Mesendoderm (in vitro differentiated cells): ENCODE measurements at places on chromosomes 13 and 19.
A peak's percentile ranks its signal among the peaks of the same experiment; 100 is the strongest.

- DNase-seq: no peak
Observed at GRCh38 chr13:50322006-50322405, 306.8 kb downstream of the KCNRG start.

- no peak for DNase-seq
Observed at GRCh38 chr19:2223959-2224358, 12.2 kb downstream of the PLEKHJ1 start.

- DNase-seq: peak; percentile 59
Observed at GRCh38 chr13:97344265-97345175, 89.4 kb upstream of the RAP2A start.

DNA sequence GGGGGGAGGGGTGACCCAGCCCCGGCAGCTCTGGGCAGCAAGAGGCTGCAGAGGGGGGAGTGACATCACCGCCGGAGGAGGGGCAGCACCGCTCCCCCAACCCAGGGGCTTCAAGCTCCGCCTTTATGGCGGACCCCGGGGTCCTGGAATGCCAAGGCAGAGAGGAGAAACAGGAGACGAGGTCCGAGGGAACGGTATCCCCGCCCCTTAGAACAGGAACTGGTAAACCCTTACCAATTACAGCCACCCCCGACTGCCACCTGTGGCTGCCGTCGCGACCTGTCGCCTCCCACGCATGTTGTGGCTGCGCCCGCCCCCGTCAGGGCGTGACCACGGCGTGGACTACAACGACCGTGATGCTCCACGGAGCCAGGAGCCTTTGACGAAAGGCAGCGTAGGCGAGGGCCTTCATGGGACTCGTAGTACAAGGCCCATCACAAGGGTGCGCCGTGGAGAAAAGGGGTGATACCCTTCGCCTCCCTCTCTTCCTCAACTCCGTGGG lies 4.1 kb upstream of the KCNC3 start:
- peak; percentile 97 for DNase-seq

GRCh38 chr13:28245465-28245864 lies 107.1 kb downstream of the PAN3 start:
- DNase-seq: no peak

DNA sequence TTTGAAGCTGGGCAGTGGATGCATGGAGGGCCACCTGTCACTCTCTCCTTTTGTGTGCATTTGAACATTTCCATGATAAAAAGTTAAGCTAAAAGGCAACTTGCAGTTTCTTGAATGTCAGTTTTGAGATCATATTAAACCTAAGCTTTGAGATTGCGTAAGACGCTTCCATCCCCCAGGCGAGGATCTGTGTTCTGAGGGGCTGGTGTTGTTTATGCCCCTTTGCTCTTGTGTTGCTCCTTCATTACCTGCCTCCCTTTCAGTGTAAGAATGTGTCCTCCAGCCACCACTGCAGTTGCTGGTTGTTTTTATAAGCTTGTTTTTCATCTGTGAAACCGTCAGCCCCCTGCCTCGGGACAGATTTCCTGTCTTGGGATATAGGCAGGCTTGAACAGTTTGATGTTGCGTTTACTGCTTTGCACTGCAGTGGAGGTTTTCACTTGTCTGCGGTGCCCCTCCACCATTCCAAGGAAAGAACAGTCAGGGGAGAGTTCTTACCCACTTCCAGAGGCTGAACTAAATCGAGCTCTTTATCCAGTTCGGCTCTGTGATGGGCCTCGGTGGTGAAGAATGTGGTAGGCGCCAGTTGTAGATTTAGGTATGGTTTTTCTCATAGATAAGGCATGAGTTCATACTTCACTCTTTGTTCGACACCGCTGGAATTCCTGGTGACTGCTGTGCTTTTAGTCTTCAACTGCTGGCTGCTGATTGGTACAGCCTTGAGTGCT lies 96.8 kb downstream of the ARHGEF7 start:
- DNase-seq: peak; percentile 96

- no peak for DNase-seq
Observed at GRCh38 chr19:47253970-47254369, 2.4 kb upstream of the CCDC9 start.

DNA sequence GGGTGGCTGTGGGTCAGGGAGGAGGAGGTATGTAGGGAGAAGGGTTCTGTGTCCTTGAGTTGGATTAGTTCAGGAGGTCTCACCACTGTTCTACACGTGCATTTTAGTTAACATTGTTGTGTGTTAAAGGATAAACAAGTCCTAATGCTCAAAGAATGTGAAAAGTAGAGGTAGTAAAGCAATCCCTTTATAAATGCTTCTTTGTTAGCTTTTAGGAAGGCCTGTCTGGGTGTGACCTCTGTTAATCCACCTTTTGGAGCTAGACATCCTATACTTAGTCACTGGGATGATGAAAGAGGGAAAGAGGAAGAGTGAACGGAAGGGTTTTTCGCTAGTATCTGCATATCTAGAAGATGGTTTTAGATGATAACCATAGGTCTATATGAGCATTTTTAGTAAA lies 42.2 kb upstream of the FLT1 start:
- no peak for DNase-seq

DNA sequence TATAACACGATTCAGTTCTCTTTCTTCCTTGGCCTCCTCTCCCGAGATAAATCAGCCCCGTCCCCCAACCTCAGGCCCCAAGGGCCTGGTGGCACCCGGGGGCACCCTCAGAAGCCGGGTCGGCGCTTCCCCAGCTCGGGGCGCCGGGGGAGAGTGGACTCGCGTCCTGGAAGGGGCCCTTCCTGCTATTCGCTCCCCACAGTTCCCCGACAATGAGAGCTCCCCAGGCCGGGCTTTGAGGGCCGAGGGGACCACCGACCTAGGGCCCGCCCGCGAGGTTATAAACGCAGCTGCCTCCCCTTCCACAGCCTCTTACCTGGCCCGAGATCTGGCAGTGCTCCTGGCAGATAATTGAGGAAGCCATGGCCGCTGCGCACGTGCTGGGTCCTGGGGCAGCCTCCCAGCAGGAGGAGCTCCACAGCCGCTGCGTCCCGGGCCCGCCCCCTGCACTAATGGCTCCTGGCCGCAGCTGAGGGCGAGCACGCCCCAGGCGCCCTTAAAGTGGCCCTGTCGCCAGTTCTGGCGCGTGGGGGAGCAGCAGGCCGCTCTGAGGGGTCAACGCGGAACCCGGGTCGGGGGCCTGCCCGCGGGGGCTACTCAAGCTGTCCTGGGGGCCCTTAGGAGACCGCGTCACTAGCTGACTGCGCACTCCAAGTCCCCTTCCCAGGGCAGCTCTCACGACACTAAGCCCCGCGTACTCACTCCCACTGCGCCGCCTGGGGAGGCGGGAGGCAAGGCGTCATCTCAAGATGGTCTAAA lies at the start of gene SOHLH2:
Gene SOHLH2 (minus strand): TSS at position 394 of the 759 bp plus-strand sequence. CDS start 30 bp downstream, at position 364.
- DNase-seq: no peak
